Activated CD4-positive, alpha-beta T cell treated with anti-CD3 and anti-CD28 coated beads, Interleukin-2, amount 50 U/mL, for 4 hours (primary cell): ENCODE measurements at places on chromosomes 7 and 10.
A peak's percentile ranks its signal among the peaks of the same experiment; 100 is the strongest.

GRCh38 chr7:51315393-51316261, 982 bp downstream of the COBL start:
- no peak for DNase-seq

DNA sequence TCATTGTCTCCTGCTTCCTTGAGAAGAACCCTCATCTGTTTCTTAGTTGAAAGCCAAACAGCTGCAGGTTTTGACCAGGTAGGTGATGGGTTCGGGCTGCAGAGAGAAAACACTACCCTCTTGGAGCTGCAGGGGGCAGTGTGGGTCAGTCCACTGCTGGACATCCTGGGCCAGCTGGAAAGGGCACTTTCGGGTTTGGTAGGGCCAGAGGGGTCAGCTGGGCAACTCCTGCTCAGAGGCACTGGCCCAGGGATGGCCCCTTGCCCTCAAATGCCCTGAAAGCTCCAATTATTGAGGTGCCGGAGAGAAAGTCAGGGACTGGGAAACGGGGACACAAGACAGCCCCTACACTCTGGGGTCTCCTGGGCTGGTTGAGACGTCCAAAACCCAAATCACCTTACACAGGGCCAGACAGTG, 90.7 kb downstream of the MKI67 start:
- DNase-seq, result peak; percentile 58

GRCh38 chr10:7048061-7048460, 362.8 kb downstream of the SFMBT2 start:
- DNase-seq, result no peak

- no peak for DNase-seq
Observed at GRCh38 chr7:98613601-98614425, 3.3 kb upstream of the NPTX2 start.

DNA sequence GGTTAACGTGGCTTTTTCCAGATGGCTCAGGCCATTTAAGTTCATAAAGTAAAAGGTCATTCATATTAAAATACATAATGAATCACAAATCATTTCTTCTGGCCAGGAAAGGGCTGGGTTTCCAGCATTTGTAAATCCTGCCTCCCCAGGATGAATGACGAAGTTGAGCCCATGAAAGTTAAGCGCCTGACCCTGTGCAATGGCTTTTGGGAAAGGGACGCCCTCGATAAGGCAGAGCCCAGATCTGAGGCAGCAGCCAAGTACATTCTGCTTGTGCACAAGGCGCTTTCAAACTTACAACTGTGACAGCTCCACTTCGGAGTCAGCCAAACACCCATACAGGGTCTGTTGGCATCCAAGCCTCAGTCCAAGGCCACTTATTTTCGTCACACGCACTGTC, 2.8 kb downstream of the GIMAP6 start:
- DNase-seq, result no peak

GRCh38 chr7:119711104-119711503, 561.9 kb upstream of the KCND2 start:
- no peak for DNase-seq

DNA sequence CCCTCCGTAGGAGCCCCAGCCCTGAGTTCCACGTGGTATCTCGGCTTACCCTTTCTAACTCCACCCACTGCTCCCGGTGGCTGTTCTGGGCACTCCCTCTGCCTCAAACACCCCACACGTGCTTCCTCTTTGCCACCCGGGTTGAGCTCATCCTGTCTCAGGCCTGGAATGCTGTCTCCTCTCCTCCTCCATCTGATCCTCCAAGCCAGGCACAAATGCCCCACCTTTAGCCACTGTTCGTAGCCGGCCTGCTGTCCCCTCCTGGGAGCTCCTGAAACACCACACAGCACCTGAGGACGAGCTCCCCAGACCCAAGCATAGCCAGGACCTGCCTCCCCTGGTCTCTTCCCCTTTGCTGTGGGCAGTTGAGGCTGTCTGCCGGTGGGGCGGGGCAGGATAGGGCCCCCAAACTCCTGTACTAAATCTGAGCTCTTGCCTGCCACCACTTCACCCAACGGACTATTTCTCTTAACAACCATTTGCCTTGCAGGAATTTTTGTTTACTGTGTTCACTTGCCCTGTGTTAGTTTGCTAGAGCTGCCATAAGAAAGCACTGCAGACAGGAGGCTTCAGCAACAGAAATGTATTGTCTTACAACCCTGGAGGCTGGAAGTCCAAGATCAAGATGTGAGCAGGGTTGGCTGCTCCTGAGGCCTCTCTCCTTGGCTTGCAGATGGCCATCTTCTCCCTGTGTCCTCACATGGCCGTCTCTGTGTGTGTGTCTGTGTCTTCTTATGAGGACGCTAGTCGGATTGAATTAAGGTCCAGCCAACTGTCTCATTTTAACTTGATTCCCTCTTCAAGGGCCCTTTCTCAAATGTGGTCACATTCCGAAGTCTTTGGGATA, 58.3 kb upstream of the SHH start:
- DNase-seq, result no peak

DNA sequence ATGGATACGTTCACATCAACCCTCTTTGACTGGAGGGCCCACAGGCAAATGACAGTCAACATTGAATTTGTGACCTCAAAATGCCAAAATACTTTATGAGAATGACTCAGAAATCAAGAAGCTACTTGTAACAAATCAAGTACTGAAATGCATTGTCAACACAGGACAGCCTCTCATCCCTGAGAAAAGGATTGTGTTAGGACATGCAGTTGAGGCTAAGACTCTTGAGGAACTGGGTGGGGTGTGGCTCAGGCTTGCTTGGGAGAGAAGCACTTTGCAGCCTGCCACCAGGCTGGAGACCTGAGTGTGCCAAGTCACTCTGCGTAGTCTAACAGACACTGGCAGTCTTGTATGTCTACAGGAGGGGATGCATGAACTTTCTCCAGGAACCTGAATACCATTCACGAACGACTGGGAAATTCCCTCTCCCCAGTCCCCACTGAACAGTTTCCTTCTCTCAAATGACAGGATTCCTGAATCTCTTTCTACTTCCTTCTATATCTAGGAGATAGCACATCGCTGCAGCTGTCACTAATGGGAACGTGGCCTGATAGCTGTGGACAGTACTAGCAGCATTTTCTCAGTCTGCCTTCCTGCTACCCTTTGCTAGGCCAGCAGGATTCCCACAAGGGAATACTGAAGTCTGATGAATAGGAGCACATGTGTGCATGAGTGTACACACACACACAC, 3.3 kb upstream of the SMO start:
- DNase-seq, result no peak

GRCh38 chr7:121515229-121515628, 119.1 kb upstream of the FAM3C start:
- no peak for DNase-seq

GRCh38 chr10:7513936-7514335, 103.1 kb upstream of the SFMBT2 start:
- no peak for DNase-seq

DNA sequence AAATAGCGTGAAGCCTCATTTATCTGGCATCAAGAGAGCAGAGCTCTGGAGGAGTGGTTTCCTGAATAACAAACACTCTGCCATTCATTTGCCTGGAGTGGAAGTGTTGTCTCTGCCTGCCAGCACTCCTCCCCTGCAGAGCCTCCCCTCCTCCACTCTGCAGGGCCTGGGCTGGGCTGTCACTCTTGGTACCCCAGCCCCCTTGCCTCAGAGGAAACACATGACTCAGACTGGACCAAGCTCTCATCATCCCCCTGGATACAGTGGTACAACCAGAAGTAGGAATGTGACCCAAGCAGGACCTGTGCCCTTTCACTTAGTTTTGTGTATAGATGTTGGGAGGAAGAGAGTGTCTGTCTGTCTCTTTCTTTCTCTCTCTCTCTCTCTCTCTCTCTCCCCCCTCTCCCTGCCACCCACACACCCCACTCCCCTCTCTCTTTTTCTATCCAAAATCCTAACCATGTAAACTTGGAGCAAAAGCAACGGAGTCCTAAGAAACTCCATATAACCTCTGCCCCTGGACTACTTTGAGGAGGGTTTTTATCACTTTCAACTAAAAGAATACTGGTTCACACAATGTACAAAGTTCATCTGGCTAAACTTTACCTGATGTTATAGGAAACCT, 43.9 kb downstream of the DOCK4 start:
- no peak for DNase-seq

DNA sequence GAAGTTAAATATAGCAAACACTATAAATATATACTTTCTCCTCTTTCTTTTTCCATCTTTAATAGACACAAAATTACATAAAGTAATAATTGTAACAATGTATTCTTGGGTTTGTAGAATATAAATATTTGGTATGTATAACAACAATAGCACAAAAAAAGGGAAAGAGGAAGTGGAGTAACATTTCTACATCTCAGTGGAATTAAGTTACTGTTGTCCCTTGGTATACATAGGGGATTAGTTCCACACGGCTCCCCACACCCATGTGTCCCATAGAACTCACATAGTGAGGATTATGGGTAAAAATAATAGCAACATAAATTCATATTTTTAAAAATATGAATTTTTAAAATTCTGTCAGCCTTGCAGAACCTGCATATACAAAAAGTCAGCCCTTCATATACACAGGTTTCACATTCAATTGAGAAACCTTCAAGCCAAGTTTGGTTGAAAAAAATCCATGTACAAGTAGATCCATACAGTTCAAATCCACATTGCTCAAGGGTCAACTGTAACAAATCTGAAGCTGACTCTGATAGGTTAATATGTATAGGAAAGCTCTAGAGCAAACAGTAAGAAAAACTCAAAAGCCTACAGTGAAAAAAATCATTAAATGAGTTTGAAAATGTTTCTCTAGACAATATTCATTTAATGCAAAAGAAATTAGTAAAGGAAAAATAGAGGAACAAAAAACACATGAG, 92.4 kb downstream of the HYCC1 start:
- DNase-seq, result no peak

DNA sequence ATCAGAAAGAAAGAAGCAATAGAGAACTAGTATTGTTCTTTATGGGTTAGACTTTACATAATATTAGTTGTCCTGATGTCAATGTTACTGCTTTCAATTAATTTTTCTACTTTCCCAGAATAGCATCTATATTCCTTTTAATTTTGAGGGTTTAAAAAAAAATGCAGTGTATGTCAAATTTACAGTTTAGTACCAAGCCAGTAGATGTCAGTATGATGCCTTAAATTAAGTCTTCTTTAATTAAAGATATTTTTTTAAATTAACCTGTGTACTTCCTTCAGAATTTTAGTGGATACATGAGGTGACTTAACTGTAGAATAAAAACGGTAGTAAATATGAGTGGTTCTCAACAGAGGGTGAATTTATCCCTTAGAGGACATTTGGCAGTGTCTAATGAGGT, 35.2 kb upstream of the STOX1 start:
- DNase-seq, result no peak

DNA sequence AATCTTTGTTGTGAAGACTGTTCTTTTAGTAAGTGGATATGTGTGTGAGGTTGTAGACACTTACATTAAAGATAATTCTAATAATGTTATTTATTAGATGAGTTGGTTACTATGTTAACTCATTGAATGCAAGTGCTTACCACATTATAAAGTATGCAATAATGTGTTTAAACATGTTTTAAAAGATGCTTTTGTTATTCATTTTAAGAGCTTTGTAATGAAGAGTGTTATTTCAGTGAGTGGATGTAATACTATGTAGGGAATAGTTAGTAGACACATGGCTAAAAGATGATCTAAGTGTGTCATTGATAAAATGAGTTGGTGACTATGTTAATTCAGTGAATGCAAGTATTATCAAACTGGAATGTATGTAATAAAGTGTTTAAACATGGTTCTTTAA, 70.0 kb upstream of the VOPP1 start:
- no peak for DNase-seq

DNA sequence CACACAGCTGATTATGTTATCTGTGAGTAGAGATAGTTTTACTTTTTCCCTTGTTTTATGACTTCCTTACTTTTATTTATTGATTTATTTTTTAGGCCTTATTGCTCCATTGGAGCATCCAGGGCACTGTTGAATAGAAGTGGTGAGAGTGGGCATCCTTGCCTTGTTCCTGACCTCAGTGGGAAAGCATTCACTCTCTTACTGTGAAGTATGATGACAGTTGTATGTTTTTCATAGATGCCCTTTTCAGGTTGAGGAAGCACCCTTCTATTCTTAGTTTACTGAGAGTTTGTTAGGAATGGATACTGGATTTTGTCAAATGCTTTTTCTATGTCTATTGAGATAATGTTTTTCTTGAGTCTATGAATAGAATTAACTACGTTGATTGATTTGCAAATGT, 88.6 kb downstream of the XRCC2 start:
- no peak for DNase-seq

GRCh38 chr10:71379118-71379766, 17.5 kb upstream of the CDH23 start:
- no peak for DNase-seq

- DNase-seq, result peak; percentile 16
Observed at GRCh38 chr10:110803830-110804338, 67.8 kb upstream of the PDCD4 start.

DNA sequence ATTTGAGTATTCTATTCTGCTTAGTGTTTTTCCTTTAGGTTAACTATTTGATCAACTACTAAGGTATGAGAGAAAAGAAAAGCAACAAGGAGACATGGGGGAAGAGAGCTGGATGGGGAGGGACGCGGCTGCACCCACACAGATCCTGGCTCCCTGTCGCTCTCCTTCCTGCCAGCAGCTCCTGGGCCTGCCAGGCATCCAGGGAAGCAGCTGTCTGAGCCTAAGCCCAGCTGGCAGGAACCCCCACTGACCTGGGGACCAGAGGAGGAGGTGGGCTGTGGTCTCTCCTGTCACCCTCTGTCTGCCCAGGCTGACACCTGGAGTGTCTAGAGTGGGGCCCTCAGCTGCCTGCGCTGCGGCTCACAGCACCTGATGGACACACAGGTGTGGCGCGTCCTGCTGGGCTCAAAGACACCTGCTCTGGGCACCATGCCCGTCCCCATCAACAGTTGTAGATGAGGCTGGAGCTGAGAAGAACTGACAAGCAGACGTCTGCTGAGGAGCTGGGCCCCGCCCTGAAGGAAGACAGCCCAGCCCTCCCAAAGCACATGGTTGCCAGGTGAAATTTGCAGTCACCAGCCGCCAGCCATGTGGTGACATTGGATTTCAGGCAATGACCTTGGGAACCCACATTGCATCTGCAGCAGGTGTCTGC, 207.9 kb downstream of the PLXNA4 start:
- DNase-seq, result no peak

GRCh38 chr7:70586822-70587221, 545.1 kb upstream of the GALNT17 start:
- DNase-seq, result no peak

GRCh38 chr7:135618510-135618909, 43.8 kb upstream of the STMP1 start:
- DNase-seq, result no peak

GRCh38 chr7:50727711-50728110, 55.0 kb downstream of the GRB10 start:
- no peak for DNase-seq

DNA sequence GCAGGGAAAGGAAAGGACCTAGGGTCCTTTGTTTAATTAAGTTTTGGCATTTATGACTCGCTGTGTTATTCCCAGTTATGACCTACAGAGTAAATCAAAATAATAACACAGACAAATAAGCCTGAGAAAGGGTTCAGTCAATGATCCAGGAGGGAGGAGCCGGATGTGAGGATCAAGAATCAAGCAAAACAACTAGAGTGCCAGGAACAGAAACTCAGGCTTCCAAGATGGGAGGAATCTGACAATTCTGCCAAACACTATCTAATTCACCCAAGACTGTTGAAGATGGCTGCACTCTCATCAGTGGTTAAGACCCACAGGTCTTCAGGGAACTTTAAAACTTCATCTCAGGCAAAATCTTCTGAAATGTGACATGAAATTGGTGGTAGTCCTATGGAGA, 50.3 kb upstream of the PIP4K2A start:
- DNase-seq, result no peak
